ENCODE measurements at places on chromosomes 13 and 19. TPM values are rescaled to one million over a fixed set of nuclear protein-coding genes. Genes with fewer than 3 reads are reported as not detected.

DNA sequence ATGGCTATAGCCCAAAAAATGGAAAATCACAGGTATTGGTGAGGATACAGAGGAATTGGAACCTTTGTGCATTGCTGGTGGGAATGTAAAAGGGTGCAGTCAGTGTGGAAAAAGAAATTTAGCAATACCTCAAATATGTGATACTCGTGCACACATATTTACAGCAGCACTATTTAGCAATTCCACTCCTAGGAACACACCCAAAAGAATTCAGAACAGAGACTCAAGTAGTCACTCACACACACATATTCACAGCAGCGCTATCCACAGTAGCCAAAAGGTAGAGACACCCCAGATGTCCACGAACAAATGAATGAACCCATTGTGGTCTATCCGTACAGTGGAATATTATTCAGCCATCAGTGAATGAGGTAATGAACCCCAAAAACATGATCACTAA is 114.0 kb downstream of the COL4A2 start:
- no peaks in the 10 kb centered on the region for H3K36me3 ChIP-seq
- peaks cover 85% of the 10 kb centered on the region for H3K27me3 ChIP-seq
- H3K27ac ChIP-seq, result peak overlapping the region; percentile 62
- H3K4me3 ChIP-seq, result no peak overlapping the region

C19orf33 gene
- not detected for total RNA-seq

MAB21L1 gene
- not detected for total RNA-seq

ZNF493 gene
- total RNA-seq, result 12.2 TPM

DNA sequence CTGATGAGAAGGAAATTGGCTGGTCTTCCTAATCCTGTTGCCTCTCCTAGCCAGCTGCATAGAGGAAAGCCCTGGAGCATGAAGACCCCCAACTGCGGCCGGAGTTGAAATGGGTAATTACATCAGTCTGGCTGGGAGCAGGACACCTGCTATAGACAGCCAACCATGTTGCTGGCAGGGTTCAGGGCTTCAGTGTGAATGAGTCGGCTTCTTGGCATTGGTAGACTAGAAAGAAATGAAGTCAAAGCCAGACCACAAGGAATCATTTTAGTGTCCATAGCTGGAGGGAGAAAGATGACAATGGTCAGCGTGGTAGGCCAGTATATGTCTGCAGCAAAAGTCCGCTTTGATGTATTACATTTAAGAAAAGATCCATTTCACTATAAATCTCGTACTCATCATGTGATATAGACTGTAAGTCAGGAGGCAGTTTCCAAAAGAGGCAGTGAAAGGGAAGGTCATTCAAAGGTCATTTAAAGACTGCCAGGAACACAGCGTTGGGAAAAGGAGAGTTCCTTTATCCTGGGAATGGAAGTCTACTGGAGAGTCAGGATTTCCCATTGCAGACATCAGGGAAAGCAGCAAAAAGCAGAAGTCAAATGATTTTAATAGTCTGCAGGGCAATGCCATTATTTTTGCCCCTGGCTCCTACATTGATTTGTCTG is 262.7 kb downstream of the DNAJC15 start:
- no peak overlapping the region for H3K4me3 ChIP-seq
- H3K36me3 ChIP-seq, result no peaks in the 10 kb centered on the region
- H3K4me1 ChIP-seq, result no peaks in the 10 kb centered on the region

GRCh38 chr13:112688560-112689302 is 1.1 kb upstream of the ATP11A start:
- peaks cover 43% of the 10 kb centered on the region for H3K4me1 ChIP-seq
- H3K27ac ChIP-seq, result peak overlapping the region; percentile 94
- H3K4me3 ChIP-seq, result peak overlapping the region; percentile 82
- peak; percentile 85 for DNase-seq
- H3K36me3 ChIP-seq, result no peaks in the 10 kb centered on the region
- H3K27me3 ChIP-seq, result peaks cover 3% of the 10 kb centered on the region

ZNF382 gene
- total RNA-seq, result 13.2 TPM

- DNase-seq, result no peak
- peaks cover 23% of the 10 kb centered on the region for H3K4me1 ChIP-seq
- no peak overlapping the region for H3K4me3 ChIP-seq
These were observed 13.7 kb downstream of the ZBTB7A start for GRCh38 chr19:4052993-4053422.

GRCh38 chr13:30362869-30363268 is 55.5 kb upstream of the KATNAL1 start:
- no peak overlapping the region for H3K27ac ChIP-seq
- H3K4me3 ChIP-seq, result no peak overlapping the region
- peaks cover 12% of the 10 kb centered on the region for H3K4me1 ChIP-seq
- H3K36me3 ChIP-seq, result peaks cover 59% of the 10 kb centered on the region

DNA sequence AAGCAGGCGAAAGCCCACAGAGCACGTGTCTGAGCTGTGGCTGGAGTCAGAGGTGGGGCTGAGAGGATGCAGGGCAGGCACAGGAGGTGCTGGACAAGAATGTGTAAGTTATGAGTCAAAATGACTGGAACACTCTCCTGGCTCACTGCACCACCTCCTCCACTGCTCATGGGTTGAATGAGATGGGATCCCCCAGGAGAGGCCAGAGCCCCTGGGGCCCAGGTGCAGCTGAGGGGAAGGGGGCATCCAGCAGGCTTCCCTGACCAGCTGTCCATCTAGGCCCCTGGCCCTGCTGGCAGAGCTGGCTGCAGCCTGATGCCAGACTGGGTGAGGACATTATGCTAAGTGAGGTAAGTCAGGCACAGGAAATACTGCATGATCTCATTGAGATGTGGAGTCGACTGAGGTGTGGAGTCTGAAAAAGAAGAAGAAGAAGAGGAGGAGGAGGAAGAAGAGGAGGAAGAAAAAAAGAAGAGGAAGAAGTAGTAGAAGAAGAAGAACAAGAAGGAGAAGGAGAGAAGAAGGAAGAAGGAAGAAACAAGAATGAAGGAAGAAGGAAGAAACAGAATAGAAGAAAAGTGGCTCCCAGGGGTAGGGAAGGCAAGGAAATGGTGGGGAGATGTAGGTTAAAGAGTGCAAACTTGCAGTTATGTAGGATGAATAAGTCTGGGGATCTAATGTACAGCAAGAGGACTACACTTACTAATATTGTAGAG is 747.4 kb downstream of the UQCRFS1 start:
- peak overlapping the region; percentile 58 for H3K4me3 ChIP-seq
- no peaks in the 10 kb centered on the region for H3K36me3 ChIP-seq
- peak overlapping the region; percentile 79 for H3K27ac ChIP-seq
- no peaks in the 10 kb centered on the region for H3K27me3 ChIP-seq
- H3K4me1 ChIP-seq, result peaks cover 68% of the 10 kb centered on the region

GRCh38 chr13:50140581-50141374 is 125.5 kb downstream of the KCNRG start:
- DNase-seq, result no peak
- H3K27me3 ChIP-seq, result peaks cover 43% of the 10 kb centered on the region
- H3K4me3 ChIP-seq, result no peak overlapping the region
- H3K27ac ChIP-seq, result no peak overlapping the region
- no peaks in the 10 kb centered on the region for H3K36me3 ChIP-seq
- peaks cover 6% of the 10 kb centered on the region for H3K4me1 ChIP-seq

- H3K27ac ChIP-seq, result no peak overlapping the region
- no peak for DNase-seq
- H3K4me3 ChIP-seq, result no peak overlapping the region
- H3K4me1 ChIP-seq, result peaks cover 3% of the 10 kb centered on the region
- no peaks in the 10 kb centered on the region for H3K36me3 ChIP-seq
- peaks cover 2% of the 10 kb centered on the region for H3K27me3 ChIP-seq
These were observed 19.4 kb upstream of the PAK4 start for GRCh38 chr19:39106194-39106593.

DNA sequence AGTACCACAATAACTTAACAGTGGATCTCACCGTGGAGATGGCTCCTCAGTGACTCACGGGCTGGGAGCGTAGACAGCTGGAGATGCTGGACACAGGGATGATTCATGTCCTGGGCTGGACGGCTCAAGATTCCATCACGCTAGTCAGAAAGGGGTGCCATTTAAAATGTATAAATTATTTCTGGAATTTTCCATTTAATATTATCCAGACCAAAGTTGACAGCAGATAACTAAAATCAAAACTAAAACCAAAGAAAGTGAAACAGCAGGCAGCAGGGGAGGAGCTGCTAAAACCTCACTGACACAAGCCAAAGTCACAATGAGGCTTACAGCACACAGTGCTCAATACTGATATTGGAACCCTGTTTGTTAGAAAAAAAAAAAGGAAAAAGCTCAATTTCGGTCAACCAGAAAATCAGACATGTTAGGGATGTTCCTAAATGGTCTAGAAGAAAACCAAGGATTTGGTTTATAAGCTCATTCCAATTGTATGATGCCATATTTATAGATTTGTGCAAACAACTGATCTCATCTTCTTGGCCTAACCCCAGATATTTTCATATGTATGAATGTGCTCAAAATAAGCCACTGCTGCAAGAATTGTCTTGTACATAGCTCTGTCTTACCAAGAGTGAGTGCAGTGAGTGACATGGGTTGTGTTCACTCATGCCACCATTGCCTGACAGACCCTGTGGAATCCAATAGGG is 111.8 kb downstream of the SACS start:
- peak; percentile 73 for DNase-seq
- peaks cover 8% of the 10 kb centered on the region for H3K27me3 ChIP-seq
- H3K4me3 ChIP-seq, result peak overlapping the region; percentile 70
- H3K27ac ChIP-seq, result peak overlapping the region; percentile 23

DNA sequence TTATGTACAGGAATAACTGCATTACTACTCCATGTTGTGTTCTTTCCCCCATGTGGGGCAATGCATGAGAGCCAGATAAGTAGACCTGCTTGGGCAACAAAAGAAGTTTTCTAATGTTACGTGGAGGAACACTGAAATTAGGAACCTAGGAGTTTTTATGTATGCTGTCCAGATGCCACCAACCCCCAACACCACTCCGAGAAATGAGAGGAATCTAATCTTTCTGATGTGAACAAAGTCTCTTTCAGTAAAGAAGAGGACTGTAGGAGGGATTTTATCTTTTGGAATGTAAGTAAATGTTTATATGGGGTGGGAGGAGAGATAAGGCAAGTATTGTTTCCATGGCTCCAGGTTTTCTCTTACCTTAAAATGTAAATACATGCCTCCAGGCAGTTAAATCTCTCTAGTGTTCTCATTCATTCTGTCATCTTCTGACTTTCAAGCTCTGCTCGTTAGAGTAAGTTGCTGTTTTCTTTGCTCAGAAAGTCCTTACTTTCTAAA is 820.6 kb downstream of the PCDH17 start:
- H3K27me3 ChIP-seq, result no peaks in the 10 kb centered on the region
- H3K4me3 ChIP-seq, result no peak overlapping the region
- no peak overlapping the region for H3K27ac ChIP-seq

- no peak for DNase-seq
- H3K4me1 ChIP-seq, result no peaks in the 10 kb centered on the region
- no peak overlapping the region for H3K27ac ChIP-seq
These were observed 196.6 kb upstream of the GPR12 start for GRCh38 chr13:26957182-26957581.

GRCh38 chr13:96403241-96403640 is 313.3 kb downstream of the HS6ST3 start:
- H3K4me1 ChIP-seq, result no peaks in the 10 kb centered on the region
- no peak overlapping the region for H3K4me3 ChIP-seq
- H3K27me3 ChIP-seq, result no peaks in the 10 kb centered on the region
- H3K27ac ChIP-seq, result no peak overlapping the region
- no peaks in the 10 kb centered on the region for H3K36me3 ChIP-seq
- DNase-seq, result no peak

ZNF611 gene
- total RNA-seq, result 15.9 TPM

DNA sequence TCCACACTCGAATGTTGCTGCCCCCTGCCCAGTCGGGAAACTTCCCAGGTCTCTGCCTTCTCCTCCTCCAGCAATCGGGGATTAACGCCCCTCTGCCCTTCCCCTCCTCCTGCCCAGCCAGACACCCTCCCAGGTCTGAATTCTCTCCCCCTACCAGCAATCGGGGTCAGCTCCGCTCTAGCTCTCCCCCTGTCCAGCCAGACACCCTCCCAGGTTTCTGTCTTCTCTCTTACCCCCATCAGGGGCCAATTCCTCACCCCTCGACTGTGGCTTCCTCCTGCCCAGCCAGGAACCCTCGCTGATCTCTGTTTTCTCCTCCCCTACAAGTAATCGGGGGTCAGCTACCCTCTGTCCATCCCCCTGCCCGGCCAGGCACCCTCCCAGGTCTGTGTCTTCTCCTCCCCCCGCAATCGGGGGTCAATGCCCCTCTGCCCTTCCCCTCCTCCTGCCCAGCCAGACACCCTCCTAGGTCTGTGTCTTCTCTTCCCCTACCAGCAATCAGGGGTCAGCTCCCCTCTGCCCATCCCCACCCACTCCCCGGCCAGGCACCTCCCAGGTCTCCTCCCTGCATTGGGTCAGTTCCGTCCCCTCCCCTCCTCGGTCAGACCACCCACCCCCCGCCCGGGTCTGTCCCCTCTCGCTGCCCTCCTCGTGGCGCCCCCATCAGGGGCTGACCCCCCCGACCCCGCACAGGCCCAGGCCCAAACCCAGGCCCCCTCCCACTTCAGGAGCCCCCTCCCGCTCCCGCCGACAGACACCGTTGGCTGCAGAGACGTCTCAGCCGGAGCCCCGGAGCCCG is 668 bp downstream of the ZFR2 start:
- peaks cover 31% of the 10 kb centered on the region for H3K27me3 ChIP-seq
- no peak overlapping the region for H3K4me3 ChIP-seq
- no peaks in the 10 kb centered on the region for H3K36me3 ChIP-seq

- peaks cover 6% of the 10 kb centered on the region for H3K27me3 ChIP-seq
- DNase-seq, result no peak
- no peak overlapping the region for H3K27ac ChIP-seq
These were observed 225.2 kb upstream of the TMTC4 start for GRCh38 chr13:100899720-100900316.

PCSK4 gene
- 1.6 TPM for total RNA-seq

WDR88 gene
- total RNA-seq, result not detected

All from activated CD4-positive, alpha-beta T cell treated with anti-CD3 and anti-CD28 coated beads, Interleukin-2, amount 10 ng/mL, durations not matched to agents 24 days and 14 days (primary cell).